Cortex of kidney (tissue), 1 donor: ENCODE measurements at places on chromosomes 5 and 9.

- no peak for DNase-seq
These were observed 18.1 kb downstream of the SLC12A2 start for GRCh38 chr5:128101676-128102075.

GRCh38 chr5:127834554-127834953, 131.4 kb downstream of the CCDC192 start:
- DNase-seq = no peak

DNA sequence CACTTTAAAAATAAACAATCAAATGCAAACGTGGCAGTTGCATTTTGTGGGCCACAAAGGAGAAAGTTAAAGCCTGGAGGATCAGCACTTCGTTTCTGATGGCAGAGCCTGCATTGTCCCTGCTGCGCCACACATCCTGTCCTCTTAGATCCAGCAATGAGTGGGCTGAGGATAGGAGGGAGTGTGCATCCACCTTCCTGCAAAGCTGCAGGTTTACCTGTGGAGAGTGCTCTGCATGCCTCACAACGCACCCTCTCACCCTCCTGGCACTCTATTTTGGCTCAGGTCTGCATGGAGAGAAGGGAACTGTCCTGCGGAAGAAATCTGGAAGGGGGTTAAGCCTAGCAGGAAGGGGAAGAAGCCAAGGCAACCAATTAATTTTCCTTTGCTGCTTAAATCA, 212.2 kb upstream of the SLC24A2 start:
- no peak for DNase-seq

DNA sequence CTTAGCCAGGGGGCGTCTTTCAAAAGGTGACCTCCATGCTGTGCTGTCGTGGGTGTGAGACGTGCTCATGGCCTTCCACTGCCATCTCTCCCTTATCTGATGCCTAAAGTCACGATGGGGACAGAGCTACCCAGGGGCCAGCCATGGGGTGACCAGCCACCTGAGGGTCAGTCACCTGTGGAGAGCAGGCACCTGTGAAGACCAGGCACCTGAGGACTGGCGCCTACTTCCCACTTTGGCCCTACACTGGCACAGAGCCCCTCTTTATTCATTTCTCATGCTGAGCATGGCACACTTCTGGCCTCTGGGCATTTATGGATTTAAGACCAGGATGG, 6.4 kb upstream of the EXOC3 start:
- no peak for DNase-seq

DNA sequence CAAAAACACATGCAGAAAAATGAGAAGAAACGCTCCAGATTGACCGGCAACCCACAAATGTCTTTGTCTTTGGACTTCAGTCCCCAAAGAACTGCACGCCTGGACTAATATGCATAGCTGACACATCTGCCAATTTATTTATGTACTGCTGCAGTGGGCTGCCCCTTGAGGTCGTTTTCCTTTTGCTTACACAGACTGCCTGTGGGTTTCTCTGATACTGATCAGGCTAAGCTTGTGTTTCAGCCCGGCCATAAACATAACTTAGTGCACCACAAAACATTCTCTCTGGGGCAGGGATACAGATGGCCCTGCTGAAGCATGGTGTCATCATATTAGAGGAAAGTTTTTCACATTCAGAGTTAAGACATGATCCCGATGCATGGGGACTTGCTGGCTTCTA, 75.4 kb downstream of the NUDT12 start:
- DNase-seq = no peak

GRCh38 chr9:129806061-129806460, 3.1 kb downstream of the TOR1B start:
- no peak for DNase-seq

- DNase-seq = no peak
These were observed 701.7 kb downstream of the CETN3 start for GRCh38 chr5:89707891-89708290.

DNA sequence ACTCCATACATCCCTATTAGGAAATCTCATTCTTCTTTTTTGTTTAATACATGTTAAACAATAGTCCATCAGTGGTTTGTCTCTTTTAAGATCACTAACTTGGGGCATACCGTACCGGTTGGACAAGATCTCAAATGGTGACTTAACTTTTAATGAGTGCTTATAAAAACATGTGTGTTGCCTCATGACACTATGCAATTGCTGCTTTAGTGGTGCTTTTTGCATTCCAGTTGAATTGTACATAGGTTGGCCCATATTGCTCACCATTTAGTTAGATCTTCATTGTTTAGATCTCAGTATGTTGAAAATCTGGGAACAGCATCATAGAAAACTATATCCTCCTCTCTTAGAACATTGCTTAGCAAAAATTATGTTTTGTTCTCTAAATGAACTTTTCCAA, 17.8 kb downstream of the C9orf85 start:
- DNase-seq = no peak

DNA sequence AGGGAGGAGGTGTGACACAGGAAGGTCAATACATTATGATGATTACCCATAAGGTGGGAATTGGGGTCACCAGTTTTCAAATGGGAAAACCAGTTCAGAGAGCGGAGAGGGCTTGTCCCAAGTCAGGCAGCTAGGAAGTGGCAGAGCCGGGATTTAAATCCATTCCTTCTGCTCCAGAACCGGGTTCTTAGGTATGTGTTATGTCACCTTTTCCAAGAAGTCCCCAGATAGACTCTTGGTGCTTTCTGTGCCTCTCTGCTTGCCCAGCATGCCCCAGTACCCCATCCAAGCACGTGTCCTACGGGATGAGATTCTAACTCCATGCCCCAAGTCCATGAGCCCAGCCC, 69.9 kb downstream of the LMX1B start:
- no peak for DNase-seq

GRCh38 chr5:159782197-159782994, 133.9 kb upstream of the ADRA1B start:
- DNase-seq = no peak

- DNase-seq = no peak
These were observed 58.6 kb downstream of the THBS4 start for GRCh38 chr5:80093796-80094195.

GRCh38 chr5:144549580-144549979, 378.9 kb downstream of the KCTD16 start:
- DNase-seq = no peak

DNA sequence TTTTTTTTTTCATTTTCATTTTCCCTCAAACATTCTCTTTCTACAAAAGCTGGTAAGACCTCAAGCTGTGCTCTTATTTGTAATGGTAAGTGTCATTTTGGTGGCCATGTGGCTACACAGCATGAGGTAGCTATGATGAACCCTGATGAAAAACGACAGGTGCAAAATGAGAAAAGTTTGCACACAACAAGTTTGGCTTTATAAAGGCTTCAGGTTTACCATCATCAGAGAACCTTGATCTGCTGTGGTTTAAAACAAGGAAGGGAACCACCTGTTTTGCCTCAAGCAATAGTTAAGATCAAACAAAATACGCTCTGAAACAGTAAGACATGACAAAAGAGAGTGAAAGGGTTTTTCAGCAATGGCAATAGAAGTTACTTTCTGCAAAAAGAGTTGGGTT, 1124.6 kb upstream of the ACO1 start:
- no peak for DNase-seq

GRCh38 chr5:68115584-68115983, 100.0 kb upstream of the PIK3R1 start:
- DNase-seq = no peak

- DNase-seq = no peak
These were observed 1.4 kb downstream of the SAP30L start for GRCh38 chr5:154447089-154447725.

DNA sequence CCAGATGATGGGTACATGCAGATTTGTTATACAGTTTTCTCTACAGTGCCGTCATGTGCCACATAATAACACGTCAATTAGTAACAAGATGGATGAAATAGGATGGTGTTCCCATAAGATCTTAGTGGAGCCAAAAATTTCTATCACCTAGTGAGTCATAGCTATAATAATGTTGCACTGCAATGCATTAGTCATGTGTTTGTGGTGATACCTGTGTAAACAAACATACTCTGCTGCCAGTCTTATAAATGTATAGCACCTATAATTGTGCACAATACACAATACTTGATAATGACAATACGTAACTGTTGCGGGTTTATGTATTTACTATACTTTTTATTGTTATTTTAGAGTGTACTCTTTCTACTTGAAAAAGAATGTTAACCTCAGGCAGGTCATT, 865.4 kb downstream of the MAT2B start:
- DNase-seq = no peak

DNA sequence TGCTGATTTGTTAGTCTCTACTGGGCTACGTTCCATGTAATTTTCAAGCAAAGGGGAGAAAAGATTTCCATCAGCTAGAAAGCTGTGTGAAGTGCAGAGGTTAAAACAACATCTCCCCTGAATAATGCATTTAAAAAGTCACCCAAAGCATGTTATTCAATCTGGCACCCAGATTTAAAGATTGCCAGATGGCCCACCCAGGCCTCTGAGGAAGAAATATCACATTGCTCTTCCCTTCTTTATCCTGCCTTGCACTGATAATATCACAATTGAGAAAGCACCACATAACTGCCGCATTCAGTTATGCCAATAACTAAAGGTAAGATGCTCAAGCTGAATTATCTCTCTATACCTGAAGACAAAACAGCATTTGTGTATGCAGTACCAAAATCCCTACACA, 119.4 kb upstream of the PUM3 start:
- DNase-seq = no peak

DNA sequence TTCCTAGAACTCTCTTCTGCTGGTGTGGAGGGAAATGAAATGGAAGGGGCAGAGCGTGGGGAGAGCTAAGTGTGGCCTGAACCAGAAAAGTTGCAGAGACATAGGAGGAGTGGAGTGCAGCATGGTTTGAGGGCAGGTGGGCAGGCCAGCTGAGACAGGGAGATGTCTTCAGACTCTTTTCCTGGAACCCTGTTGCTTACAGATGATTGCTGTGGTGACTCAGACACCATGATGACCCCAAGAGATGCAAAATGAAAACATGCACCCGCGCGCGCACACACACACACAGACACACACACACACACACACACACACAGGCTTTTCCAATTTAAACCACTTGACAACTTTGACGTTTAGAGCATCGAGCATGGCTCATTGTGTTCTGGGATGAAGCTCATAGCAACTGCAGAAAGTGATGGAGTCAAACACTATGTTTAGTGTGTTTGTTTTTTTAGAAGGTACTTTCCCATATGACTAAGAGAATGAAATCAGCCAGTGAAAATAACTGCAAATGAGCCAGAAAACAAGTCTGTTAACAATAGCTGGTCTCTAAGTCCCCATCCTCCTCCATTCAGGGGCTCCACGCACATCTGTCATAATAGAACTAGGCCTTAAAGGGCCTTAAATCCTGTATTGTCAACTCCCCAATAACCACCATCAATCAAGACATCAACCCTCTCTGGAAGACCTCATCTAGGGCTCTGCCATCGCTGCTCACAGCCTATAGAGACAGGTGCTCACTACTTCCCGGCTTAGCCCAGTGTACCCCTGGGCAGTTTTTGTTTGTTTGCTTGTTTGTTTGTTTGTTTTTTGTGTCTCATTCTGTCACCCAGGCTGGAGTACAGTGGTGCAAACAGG, 9.6 kb downstream of the TMOD1 start:
- no peak for DNase-seq

DNA sequence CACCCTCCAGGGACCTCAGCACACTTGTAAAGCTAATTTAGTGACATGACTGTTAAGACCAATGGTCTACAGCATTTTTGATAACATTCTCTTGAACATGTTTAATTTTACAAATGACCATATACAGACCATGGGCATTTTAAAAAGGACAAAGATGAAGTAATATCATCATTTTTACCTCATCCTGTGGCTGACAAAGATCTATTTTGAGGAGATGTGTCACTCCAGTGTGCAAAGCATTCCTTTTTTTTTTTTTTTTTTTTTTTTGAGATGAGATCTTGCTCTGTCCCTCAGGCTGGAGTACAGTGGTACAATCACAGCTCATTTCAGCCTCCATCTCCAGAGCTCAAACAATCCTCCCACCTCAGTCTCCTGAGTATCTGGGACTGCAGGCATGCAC, 118.2 kb upstream of the TBC1D2 start:
- no peak for DNase-seq

DNA sequence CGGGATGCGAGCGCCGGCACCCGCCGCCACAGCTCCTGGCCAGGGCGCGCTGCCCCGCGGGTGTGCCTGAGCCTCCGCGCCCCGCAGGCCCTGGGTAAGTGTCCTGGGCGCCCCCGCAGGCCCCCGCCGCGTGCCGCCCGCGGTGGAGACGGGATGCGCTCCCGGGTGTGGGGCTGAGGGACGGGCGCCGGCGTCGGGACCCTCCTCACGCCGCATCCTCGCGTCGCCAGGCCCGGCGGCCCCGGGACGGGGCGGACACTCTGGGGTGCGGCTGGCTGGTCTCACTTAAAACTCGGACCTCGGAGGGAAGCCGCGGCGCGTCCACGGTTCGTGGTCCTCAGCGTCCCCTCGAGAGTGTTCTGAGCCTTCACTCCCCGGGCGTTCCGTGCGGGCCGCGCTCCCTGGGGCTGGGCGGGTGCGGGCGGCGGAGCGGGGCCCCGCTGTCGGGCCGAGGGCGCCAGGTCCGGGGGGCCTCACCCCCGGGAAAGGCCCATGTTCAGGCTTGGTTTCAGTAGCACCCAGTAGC, 275 bp downstream of the AHRR start:
- DNase-seq = no peak

- DNase-seq = no peak
These were observed 12.1 kb upstream of the HAUS6 start for GRCh38 chr9:19114680-19115270.

DNA sequence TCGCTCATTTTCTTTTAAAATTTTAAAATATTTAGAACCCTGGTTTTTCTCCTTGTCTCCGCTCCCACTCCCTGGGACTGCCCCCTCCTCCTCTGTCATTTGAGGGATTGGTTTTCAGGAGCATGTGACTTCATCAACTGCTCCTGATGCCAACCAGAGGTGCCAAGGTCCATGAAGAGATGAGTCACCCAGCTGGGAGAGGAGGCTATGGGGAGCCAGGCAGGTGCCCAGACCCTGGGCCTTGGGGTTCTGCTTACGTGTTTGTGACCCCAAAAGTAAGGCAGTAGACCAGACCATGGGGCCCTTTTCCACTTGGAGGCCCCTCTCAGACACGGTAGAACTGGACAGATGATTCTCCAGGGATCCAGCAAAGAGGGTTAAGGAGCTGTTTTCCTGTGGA, 167.0 kb downstream of the FGF18 start:
- DNase-seq = no peak

DNA sequence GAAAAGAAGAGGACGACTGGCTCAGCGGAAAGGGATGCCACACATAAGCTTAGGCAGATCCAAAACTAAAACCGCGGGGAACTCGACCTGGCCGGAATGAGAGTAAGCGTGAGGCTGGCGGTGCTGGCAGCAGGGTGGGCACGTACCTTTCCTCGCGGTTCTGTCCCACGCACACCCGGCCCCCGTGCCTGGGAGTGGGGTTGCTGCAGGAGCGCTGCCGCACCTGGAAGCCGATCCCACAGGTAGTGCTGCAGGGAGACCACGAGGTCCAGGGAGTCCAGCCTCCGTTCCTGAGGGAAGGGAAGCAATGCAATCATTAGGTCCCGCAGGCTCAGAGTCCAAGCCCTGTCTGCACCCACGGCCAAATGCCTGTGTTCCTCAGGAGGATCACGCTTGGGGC, 427.0 kb downstream of the SEMA5A start:
- no peak for DNase-seq
